ENCODE measurements at places on chromosomes 1 and 21.
A peak's percentile ranks its signal among the peaks of the same experiment; 100 is the strongest.

GRCh38 chr1:100476735-100477290 lies 61.1 kb upstream of the GPR88 start:
- DNase-seq, result no peak

- no peak for DNase-seq
These were observed 16.0 kb upstream of the FRRS1 start for GRCh38 chr1:99782397-99782796.

DNA sequence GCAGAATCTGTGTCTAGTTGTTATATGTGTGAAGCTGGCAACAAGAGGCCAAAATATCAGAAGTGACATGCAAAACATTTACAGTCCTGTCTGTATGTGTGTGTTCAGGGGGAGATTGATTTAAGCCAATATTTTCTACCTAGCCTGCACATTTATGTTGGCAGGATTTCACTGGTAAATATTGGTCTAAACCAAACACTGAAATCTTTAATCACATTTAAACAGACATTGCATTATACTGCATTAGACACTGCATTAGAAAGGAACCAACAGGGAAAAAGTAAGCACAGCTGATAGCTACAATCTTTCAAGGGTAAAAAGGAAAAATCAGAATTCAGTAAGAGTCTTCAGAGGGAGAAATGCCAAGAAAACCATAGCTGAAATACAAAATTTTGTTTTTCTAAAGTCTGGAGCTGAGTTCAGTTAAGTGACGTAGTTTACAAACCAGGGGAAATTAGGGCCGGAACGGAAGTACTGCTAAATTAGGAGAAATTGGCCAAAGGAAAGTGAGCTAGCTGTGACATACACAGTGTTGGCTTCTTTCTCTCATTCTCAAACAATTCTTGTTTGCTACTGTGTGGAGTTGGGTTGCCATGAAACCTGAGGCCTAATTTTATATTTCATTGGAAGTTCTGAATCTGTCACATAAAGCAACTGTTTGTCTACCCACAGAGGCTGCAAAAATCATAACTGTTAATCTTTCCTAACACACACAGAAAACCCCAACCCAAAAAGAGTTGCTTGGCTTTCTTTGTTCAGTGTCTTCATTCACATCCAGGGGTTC lies 217.3 kb upstream of the SGIP1 start:
- DNase-seq, result no peak

DNA sequence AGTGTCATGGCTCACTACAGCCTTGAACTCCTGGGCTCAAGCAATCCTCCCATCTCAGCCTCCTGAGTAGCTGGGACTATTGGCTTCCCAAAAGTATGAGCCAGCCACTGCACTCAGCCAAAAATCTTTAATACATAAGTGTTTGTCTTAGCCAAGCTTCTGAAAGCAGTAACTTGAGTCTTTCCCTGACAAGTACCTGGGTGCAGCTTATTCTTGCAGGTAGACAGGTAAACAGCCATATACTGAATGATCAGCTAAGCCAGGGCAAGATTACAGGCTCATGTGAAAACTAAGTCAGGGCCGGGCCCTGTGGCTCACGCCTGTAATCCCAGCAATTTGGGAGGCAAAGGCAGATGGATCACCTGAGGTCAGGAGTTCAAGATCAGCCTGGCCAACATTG lies 7.8 kb downstream of the MEAF6 start:
- DNase-seq, result no peak

DNA sequence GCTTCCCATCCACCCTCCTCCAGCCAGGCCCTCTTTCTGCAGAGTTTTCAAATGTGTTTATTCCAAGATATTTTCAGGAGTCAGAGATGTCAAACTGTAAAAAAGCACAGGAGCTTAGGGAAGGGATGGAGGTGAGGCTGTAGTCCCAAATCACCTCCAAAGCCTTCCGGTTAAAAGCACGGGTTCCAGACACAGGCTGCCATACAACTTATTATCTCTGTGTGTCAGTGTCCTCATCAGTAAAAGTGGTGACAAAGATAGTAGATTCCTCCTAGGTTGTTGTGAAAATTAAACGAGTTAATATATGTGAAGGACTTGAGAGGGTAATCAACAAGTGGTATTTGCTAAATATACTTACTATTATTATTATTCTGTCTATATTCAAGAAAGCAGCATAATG lies 15.1 kb downstream of the S100A7A start:
- DNase-seq, result no peak

GRCh38 chr1:243513726-243514491 lies 258.1 kb downstream of the SDCCAG8 start:
- DNase-seq, result peak; percentile 44

- DNase-seq, result no peak
These were observed 2.0 kb downstream of the LRRC41 start for GRCh38 chr1:46301406-46301807.

DNA sequence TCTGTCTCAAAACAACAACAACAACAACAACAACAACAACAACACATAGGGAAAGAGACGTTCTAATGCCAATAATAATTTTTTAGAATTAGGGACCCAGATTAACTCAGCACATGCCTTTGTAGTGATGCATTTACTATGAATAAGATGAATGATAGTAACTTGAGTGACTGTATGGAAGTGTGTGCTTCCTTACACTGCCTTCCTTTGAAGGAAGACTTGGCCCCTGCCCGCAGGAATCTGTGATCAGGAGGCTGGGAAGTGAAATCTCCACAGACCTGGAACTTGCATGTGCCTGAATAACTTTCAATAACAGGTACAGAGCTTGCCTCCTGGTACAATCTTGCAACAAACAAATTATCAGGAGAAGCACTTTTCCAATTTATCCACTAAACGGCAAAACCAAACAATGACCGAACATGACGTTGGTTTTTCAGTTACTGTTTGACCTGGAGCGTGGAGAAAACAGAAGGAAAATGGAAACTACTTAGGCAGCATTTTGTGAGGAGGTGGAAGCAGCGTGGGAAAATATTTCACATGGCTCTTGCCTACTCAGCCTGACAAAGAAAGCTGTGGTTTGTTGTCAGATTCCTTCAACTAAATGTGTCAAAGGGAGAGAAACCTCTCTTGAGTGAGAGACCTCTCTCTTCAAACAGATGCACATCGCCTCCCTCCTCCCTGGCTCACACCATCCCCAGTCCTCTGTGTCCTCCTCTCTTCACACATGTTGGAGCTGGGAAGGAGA lies 10.1 kb upstream of the ABCA4 start:
- no peak for DNase-seq

GRCh38 chr1:83067954-83068353 lies 931.0 kb downstream of the TTLL7 start:
- no peak for DNase-seq

GRCh38 chr1:79042539-79042938 lies 36.0 kb upstream of the ADGRL4 start:
- DNase-seq, result no peak

DNA sequence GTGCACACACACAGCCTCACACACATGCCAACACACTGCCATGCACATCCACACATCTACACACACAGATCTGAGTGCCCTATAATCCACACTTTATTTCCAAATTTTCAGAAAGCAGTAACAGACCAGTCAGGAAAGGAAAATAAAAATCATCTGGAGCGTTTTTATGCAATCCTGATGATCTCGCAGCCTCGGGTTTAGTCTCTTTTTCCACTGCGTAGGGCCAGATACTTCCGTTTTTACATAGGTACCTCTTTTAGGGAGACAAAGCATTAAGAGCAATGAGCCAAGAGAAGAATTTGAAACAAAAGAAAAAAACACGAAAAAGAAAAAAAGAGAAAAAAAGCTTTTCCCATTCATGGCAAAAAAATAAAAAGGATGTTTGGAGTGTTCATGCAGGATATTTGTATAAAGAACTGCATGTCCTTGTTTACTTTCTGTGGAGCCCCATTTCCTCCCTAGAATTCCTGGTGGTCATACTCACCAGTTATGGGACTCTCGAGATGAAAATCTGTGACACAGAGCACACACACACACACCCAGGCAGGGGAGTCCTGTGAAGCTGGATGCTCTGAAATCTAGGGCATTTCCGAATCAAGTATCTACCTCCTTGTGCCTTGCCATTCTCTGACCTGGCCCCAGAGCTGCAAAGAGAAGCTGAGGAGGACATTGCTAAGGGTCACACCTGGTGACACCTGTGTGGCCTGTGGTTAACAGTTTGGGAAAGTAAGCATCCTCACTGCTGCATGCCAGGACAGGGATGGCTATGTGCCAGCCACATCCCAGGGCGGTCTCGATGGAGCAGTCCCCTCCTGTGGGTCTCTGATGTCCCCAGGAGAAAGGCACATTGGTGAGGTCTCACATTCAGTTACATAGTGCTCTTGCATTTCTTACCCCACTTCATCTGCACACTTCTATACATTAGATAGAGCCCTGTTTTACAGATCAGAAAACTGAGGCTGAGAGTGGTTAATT lies 83.6 kb downstream of the RUNX1 start:
- DNase-seq, result no peak

DNA sequence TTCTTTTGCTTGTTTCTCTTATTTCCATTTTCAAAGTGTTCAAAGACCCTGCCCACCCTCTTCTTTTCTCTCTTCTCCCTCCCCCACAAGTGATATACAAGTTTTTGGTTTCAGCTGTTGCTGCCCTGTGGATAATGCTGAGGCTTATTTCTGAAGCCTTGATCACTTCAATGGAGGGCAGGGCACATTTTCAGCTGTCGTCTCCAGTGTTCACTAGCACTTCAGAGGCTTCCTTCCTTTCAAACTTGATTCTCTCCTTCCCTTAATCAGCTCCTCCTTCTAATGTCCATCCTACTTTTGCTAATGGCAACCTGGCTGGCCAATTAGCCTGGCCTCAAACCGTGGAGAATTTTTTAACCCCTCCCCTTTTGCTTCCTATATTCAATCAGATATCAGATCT lies 435.7 kb upstream of the RUNX1 start:
- no peak for DNase-seq

GRCh38 chr1:216459651-216460207 lies 36.5 kb upstream of the USH2A start:
- DNase-seq, result no peak

DNA sequence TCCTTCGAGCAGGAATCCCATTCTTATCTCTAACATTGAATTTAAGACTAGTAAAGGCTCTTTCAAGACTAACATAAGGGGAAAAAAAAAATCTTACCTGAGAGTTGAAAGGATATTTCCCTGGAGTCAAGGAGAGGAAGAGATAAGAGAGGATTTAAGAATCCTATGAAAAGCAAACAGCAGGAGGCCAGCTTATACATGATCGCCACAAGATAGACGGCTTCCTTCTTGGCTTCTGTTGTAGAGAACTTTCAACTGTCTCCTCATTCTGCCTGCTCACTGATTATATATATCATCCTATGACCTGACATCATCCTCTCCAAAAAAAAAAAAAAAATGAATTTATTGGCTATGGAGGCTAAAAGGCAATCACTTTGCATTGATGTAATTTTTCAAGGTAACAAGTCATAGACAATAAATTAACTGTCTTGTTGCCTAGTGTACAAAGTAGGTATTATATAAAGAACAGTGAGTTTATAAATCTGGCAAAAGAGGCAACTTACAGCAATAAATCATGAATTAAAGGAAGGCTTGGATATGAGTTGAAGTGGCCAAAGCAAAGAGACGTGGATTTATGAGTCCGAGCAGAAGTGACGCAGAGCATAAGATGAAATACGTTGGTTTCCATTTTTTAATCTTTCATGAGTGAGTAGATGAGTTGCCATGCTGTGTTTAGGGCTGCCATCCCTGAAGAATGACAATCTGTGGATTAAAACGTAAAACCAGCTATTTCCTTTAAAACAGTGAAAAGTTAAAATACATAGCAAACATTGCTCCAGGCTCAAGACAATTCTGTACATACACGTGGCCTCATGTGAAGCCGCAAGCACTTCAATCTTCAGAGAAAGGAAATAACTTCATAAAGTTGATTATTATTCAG lies at the start of gene UTS2:
TSS of gene UTS2 (minus strand) at position 262 of the 880 bp plus-strand sequence. CDS start at position 200, 62 bp downstream.
- DNase-seq, result no peak

GRCh38 chr1:19467199-19468187 lies 17.8 kb downstream of the CAPZB start:
- DNase-seq, result no peak

GRCh38 chr1:207849646-207850045 lies 61.3 kb downstream of the CD34 start:
- no peak for DNase-seq

GRCh38 chr1:39524591-39525365 lies 33.3 kb downstream of the BMP8A start:
- no peak for DNase-seq

GRCh38 chr1:151371370-151372057 lies 991 bp downstream of the SELENBP1 start:
- no peak for DNase-seq

- no peak for DNase-seq
These were observed 1.6 kb downstream of the INPP5B start for GRCh38 chr1:37945251-37945650.
